ENCODE measurements at places on chromosomes 16 and 17.

DNA sequence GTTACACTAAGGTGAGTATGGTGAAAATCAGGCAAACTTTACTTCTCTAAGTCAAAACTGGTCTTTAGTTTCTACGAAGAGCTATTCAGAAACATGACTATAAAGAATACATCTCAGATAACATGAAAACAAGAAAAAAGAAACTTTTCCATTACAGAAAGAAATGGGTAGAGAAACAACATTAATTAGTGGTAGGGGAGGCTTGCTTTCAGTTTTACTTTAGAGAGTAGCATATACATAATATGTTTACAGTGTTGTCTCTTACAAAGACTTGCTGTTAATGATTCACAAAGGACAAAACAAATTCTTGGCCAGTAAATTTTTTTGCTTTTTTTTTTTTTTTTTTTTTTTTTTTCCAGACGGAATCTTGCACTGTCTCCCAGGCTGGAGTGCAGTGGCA lies 34.2 kb downstream of the CRLF3 start:
- no peak for DNase-seq

DNA sequence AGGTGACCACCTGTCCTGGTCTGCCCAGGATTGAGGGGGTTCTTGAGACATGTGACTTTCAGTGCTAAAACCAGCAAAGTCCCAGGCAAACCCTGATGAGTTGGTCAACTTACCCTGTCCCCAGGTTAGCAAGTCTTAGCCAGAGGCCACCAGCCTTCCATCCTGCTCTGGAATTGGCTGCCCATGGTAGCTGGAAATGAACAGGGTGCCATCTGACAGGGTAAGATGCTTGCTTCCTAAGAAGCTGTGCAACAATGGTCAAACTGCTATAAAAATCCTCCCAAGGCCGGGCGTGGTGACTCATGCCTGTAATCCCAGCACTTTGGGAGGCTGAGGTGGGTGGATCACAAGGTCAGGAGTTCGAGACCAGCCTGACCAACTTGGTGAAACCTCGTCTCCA lies 22.8 kb upstream of the MTMR4 start:
- no peak for DNase-seq

GRCh38 chr17:27513849-27514248 lies 57.6 kb downstream of the KSR1 start:
- DNase-seq, result no peak

GRCh38 chr16:70527315-70527996 lies 3.8 kb downstream of the SF3B3 start:
- DNase-seq, result no peak
